ENCODE measurements at places on chromosomes 7 and 10.

- DNase-seq, result no peak
Observed at GRCh38 chr7:37112218-37112617, 336.4 kb downstream of the ELMO1 start.

- no peak for DNase-seq
Observed at GRCh38 chr10:56181607-56182006, 179.5 kb downstream of the ZWINT start.

- no peak for DNase-seq
Observed at GRCh38 chr10:5040781-5041470, 37.3 kb upstream of the AKR1C2 start.

DNA sequence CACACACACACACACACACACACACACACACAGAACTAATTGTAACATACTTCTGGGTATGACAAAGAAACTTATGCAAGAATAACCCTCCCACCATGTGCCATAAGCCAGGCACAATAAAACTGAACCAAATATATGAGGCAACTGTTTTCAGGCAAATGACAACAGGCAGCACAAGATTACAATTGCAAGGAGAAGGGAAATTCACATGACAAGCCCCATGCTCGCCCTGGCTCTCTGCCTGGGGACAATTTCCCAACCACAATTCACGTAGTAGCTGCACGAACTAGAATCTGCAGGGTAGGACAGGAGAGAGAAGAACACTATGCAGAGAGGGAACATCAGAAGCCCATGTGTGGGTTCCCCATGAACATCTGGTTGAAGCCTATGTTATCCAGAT lies 143.3 kb downstream of the CALN1 start:
- DNase-seq, result no peak

DNA sequence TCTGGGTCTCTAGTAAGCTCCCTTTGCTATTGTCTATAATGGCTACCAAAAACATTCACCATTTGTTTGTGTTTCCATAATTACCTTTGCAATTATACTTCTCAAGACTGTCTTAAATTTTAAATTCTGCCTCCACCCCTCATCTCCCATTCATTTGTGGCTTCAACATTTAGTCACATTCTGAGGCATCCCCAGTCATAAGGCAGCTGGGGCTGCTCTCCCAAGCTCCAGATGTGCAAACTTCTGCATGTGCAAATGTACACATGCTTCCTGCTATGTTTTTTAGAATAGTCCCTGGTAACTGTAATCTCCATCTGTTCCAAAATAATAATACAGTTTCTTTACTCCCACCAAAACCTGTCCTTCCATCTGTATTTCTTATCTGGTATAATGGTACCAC lies 97.3 kb downstream of the CDK6 start:
- no peak for DNase-seq

DNA sequence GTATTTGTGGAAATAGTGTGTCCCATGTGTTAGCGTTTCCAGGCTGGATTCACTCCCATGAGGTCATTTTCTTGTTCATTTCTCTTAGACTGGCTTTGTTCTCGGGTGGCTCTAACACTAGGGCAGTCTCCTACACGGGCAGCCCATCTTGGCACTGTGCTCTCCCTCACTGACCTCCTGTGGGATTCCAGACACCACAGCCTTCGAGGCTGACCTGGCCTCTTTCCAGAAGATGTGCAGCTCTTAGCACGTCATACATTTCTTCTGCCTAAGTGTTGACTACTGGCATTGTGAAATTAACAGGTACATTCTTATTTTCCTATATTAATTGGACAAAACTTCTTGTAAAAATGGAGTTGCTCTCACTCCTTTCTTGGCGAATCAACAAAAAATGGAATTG lies 72.8 kb downstream of the INSYN2A start:
- peak; percentile 6 for DNase-seq

DNA sequence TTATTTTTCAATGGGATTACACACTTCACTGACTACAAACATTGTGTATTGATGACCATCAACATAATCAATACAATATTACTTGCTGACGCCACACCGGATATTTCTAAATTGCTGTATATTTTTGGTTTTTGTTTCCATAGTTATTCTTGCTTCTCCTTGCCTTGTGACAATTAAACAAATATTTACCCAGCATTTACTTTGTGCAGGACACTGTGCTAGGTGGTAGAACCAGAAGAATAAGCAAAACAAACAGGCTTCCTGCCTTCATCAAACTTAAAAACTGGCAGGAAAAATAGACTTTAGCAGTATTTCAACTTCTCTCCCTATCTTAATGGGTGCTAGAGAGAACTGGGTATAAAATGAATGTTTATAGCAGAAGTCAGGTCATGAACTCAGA lies 50.6 kb downstream of the ZNF277 start:
- no peak for DNase-seq

- DNase-seq, result peak; percentile 67
Observed at GRCh38 chr10:30434273-30435072, 489 bp downstream of the MAP3K8 start.

DNA sequence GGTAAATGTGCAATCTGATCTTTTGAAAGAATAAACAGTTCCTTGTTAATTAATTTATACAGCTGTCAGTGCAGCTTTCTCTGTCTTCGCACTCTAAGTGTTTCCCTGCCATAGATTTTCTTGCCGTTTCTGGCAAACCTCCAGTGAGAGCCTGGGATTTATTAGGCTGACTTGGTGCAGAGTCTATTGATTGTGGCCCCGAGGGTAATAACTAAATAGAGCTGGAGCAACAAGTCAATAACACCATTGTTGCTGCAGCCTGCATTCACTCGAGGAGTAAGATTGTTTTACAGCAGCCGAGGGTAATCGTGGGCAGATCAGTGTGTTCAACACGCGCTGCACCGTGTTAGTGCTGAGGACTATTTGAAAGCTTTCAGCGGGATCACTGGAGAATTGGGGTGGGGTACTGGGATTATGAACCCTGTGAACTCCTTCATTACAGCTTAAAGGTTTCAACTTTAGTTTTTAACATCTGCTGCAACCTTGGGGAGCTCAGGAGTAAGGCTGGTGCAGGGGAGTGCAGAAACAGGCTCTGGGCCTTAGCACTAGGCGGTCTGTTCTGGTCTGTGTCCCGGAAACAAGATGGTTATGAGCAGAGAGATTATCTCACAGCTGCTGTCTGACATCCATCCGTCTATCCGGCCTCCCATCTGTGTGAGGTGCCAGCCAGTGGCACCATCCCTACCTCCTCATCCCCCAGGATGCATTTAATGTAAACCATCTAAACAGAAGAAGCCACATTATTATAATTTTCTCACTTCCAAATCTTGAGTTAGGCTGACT lies 174.0 kb upstream of the TCF7L2 start:
- peak; percentile 36 for DNase-seq

DNA sequence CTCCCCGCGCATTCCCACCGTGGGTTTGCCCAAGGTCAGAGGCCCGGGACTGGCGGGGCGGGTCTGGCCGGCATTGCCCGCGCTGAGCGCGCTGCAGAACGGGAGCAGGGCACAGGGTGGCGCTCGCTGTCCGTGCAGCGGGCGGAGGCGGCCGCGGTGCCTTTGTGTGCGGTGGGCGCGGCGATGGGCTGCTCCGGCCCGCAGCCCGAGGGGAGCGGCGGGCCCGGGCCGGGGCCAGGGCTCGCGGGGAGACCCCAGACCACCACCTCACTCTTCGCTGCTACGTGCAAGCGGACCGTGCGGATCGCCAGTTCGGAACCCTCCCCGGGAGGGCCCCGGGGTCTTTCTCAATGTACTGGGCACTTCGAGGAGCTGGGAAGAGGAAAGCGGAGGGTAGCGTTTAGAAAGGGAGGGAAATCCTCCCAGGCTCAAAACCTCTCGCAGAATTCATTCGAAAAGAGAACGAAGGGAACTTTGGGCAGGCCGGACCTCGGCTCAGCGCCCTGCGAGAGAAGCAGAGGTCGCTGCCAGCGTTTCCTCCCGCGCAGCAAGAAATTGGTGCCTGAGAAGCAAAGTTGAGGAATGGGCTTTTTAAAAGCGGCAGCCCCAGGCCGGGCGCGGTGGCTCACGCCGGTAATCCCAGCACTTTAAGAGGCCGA lies 8.5 kb downstream of the SP8 start:
- DNase-seq, result no peak

- DNase-seq, result no peak
Observed at GRCh38 chr10:68829521-68829920, 2.2 kb downstream of the STOX1 start.

DNA sequence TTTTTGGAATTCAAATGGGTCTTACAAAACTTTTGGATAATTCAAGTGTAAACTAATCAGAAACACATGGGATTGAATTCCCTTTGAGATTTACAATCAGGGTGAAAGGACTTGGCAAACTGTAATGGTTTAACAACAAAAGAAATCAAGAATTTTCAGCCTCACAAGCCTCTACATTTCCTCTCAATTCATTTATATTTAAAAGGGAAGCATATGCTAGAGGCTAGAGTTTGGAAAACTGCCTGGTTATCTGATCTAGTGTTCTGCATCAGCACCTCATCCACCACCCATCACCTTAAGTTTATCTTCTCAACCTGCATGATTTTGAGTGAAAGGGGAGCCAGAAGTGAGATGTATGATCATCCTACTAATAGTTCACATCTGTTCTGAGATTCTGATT lies 120.7 kb downstream of the TES start:
- peak; percentile 77 for DNase-seq

- DNase-seq, result no peak
Observed at GRCh38 chr7:148911626-148912025, 27.5 kb upstream of the EZH2 start.

DNA sequence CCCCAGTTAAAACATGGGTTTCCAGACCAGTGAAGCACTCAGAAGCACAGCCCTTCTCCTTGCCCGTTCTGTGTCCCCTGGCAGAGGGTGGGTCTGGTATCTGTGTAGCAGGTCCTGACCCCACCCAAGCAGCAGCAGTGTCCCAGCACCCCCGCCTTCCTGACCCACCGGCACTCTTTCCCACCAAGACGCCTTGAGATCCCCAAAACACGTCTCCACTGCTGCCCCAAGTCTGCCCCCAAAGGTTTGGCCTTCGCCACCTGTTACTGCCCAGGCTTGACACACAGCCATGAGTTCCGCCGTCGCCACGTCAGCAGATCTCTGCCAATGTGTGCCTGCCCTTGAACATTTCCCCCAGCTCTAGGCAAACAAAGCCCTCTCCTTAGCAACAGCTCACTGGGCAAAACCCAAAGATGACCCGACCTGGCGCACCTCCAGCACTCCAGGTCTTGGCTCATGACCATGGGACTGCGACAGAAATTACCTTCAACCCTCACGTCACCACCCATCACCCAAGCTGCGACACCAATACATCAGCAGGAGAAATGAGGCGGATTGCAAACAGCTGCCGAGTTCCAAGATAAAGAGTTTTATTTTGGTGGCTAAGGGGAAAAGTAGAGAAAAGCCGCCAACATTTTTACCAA lies 75.6 kb downstream of the CTBP2 start:
- DNase-seq, result peak; percentile 31

- DNase-seq, result no peak
Observed at GRCh38 chr7:23228412-23228811, 18.2 kb upstream of the GPNMB start.

DNA sequence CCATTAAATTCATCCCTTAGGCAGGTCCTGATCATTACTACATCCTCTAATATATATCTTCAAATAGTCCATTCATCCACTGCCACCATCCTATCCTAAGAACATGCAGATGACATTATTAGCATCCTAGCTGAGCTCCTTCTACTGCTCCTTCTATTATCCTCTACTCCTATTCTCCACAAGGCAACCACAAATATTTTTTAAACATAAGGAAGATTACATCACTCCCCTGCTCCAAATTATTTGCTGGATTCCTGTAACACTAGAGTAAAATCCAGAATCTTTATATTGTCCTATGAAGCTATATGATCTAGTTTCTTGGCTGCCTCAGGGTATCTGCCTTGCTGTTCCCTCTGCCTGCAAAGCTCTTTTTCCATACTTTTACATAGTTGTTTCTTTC lies 176.3 kb upstream of the SLC26A5 start:
- DNase-seq, result peak; percentile 36

GRCh38 chr10:77873536-77874380 lies 52.8 kb downstream of the DLG5 start:
- DNase-seq, result peak; percentile 67

GRCh38 chr7:16590424-16590823 lies 55.1 kb downstream of the ANKMY2 start:
- DNase-seq, result peak; percentile 7
